ENCODE measurements at places on chromosomes 7 and 10.

DNA sequence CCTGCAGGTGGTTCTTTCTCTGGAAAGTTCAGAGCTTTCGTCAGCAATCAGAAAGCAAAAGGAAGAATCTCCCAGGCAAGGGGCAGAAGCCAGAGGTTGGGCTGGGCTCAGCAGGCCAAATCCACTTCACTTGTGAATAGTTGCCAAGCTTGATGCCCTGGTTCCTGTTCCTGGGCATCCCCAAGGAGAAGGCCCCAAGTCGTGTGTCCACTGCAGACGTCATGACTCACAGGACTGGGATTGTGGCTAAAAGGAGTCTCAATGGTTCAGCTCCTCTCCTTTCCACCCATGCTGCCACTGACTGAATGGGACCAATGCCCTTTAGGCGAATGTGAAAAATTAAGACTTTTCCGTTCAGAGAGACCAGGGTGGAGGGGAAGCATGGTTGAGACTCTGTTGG is 38.6 kb upstream of the TRIM8 start:
- DNase-seq = no peak

GRCh38 chr7:49255054-49255453 is 330.7 kb downstream of the CDC14C start:
- no peak for DNase-seq

DNA sequence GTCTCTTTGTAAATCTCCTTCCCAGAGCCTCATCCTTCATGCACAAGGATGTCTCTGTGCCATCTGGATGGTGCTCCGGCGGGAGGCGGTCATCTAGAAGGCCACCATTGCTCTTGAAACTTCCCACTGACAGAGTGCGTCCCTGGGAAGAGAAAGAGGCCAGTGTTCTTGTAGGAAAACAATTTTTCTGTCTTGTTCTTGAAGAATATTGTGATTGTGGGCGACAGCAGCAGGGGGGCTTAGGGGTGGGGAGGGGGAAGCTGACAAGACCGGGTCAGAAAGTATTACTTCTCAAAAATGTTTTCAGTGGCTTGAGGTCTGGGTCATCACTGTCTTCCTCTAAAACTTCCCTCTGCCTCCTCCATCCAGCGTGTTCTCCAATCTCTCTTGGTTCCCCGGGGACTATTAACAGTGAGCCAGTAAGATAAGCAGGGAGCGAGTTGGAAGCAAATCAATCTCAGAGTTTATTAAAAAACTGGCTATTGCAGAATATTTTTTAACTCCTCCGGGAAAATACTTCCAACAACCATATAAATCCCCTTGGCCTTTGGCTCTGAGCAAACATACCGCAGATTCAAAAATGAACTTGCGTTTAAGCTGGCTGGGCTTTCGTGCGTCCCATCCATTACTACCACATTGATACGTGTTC is 597.8 kb upstream of the MGMT start:
- no peak for DNase-seq

DNA sequence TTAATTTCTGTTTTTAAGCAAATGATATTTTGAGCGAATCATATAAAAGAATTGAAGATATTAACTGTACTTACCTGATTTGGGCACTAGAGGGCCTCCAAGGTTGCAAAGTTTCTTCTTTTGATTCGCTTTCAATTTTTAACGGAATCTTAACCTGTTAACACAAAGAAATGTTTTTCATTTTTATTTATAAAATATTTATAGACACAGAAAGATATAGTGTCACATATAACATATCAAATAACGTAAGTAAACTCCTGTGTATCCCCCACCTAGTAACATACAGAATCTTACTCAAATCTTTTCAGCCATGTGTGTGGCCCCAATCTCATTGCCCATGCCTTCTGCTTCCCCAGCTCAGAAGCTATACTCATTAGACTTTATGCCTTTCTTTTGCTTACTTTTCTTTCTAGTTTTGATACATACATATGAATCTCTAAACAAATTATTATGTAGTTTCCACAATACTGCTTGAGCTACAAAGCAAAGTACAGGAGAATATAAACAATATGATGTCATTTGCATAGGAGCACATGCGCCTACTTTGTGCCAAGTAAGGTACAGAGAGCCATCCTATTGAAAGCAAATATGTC is 49.5 kb upstream of the ZPBP start:
- no peak for DNase-seq

DNA sequence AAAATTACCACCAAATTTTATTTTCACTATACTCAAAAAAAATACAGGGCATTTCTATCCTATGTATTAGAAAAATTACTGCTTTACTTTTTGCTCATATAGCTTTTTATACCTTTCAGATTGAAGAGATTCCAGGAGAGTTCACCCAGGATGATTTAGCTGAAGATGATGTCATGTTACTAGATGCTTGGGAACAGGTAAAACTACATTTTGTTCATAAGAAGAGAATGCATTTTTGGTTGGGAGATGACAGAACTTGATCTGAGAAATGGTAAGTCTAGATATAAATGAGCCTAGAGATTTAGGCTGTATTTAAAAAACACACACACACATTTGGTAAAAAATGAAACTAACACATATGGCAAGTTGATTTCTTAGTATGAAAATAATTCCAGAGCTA is 38.1 kb upstream of the ARL4A start:
- DNase-seq = no peak

DNA sequence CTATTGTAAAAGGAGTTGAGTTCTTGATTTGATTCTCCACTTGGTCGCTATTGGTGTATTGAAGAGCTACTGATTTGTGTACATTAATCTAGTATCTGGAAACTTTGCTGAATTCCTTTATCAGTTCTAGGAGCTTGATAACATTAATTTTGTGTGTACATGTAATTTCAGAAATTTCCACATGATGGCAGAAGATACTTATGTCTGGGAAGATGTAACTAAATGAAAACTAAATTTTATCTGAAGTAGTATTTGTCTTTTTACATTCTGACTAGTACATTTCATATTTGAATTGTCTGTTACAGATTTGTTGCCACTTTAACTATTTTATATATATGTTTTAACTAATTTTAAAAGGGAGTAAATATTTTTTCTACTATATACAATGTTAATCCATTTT is 27.6 kb downstream of the SDHAF3 start:
- peak; percentile 9 for DNase-seq

- DNase-seq = no peak
These were observed 41.5 kb upstream of the PIK3CG start for GRCh38 chr7:106823631-106824030.
